GF-D8 (cell line): ENCODE measurements at places on chromosomes 2 and 18.

- DNase-seq = no peak
Observed at GRCh38 chr2:226916669-226917068, 80.8 kb downstream of the RHBDD1 start.

DNA sequence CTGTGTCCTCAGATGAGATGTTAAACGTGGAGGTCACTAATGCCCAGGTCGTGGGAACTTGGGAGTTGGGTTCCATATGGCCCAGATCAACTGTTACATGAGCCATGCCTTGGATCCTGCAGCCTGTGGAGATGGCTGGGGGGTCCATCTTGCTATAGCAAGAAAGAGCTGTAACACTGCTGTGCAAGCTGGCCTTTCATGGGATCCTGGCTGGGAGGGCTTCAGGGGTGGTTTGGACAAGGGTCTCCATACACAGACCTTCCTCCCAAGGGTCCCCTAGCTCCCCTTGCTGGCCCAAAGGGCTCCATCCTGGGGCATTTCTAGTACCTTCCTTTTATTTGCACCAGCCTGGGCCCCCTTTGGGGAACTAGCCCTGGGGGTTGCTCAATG, 337.7 kb downstream of the DYSF start:
- no peak for DNase-seq

DNA sequence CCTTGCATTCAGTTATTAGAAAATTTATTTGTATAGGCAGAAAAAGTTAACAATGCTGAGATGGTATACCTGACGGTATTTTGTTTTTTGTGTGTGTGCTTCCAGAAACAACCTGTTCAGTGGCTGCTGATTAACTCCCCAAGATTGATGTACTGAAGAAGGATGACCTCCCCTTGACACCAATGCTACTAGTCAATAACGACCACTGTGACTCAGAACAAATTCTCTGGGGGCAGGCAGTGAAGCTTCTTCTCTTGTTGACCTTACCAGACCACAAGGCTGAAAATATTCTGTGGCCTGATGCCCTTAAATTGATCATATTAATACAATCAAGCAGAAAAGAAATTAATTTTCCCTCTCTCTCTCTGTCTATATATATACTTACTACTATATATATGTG, 1182.9 kb upstream of the CRIM1 start:
- DNase-seq = no peak

GRCh38 chr2:227827143-227827542, 13.5 kb downstream of the CCL20 start:
- DNase-seq = no peak

DNA sequence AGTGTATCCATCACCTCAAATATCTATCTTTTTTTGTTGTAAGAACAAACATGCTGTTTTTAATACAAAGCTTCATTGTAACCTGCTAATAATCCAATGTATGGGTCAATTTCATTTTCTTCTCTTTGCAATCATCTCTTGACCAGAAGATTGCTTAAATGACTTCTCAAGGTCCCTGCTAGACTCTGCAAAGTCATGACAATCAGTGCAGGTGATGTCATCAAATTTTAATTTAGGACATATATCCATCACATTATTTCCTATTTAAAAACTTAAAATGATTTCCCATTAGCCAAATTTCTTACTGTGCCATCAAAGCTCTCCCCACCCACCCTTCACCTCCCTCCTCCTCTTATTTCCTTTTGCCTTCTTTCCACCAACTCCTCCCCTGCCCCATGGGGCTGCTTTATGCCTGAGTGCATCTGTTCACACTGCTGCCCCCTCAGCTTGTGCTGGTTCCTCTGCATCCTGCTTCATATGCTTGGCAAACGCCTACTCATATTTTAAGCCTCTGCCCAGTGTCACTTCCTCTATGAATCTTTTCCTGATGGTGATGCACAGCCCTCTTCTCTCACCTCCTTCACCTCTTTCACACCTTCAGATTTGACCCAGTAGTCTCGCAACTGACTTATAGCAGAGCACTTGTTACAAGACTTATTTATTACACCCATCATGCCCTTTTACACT, 20.3 kb downstream of the PLEK start:
- peak; percentile 12 for DNase-seq

- no peak for DNase-seq
Observed at GRCh38 chr2:128291161-128291843, 27.4 kb downstream of the HS6ST1 start.

DNA sequence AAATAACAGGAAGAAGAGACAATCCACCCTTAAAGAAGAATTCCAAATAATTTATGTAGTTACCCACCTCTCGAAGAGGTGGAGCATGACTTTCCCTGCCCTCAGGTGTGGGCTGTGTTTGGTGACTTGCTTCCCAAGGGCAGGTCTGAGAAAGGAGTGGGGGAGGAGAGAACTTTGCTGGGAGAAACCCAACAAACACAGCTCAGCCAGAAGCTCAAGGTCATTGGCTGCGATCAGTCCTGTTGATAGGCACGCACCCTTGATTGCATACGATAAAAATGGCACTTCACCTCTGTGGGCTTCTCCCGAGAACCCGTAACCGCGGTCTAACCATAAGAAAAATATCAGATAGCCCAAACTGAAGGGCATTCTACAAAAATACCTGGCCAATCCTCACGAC, 157.5 kb upstream of the ID2 start:
- DNase-seq = no peak

GRCh38 chr2:216696751-216697560, 1.6 kb upstream of the IGFBP5 start:
- DNase-seq = no peak

- no peak for DNase-seq
Observed at GRCh38 chr2:172680436-172681068, 55.1 kb upstream of the RAPGEF4 start.

GRCh38 chr2:150247481-150247880, 240.0 kb downstream of the RND3 start:
- no peak for DNase-seq

DNA sequence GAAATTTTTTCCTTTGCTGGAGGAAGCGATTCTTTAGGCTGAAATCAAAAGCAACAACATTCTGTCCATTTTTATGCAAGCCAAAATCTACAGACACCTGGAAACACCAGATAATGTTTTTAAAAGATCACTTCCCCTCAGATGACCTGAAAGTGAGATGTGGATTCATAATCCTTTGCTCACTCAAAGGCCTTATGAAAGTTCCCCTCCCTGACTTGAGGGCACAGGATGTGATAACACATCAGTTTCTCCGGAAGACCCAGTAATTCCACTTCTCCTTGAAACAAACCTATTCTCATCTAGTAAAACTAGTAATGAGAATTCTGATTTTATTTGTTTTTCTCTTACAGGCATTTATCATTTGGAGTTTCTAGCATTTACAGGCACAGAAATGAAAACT, 218.3 kb upstream of the RND3 start:
- no peak for DNase-seq

DNA sequence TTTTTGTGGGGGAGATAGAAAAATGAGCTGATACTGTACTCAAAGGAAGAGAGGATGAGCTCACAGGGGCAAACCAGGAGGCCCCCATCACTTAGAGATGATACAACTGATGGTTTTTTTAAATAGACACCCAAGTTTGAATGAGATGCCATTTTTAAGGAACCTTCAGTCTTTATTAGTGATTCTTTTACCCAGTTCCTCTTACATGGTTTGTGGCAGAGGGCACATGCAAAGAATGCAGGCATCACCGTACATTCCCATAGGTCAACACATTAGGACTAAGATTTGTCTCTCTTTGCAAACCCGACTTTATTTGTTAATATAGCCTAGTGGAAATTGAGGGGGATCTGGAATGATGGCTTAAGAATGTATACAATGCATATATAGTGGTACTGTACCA, 250.9 kb downstream of the ASXL3 start:
- no peak for DNase-seq

- DNase-seq = no peak
Observed at GRCh38 chr2:48092846-48093803, 186.8 kb upstream of the FBXO11 start.

- no peak for DNase-seq
Observed at GRCh38 chr2:44895061-44895460, 46.4 kb upstream of the SIX3 start.

DNA sequence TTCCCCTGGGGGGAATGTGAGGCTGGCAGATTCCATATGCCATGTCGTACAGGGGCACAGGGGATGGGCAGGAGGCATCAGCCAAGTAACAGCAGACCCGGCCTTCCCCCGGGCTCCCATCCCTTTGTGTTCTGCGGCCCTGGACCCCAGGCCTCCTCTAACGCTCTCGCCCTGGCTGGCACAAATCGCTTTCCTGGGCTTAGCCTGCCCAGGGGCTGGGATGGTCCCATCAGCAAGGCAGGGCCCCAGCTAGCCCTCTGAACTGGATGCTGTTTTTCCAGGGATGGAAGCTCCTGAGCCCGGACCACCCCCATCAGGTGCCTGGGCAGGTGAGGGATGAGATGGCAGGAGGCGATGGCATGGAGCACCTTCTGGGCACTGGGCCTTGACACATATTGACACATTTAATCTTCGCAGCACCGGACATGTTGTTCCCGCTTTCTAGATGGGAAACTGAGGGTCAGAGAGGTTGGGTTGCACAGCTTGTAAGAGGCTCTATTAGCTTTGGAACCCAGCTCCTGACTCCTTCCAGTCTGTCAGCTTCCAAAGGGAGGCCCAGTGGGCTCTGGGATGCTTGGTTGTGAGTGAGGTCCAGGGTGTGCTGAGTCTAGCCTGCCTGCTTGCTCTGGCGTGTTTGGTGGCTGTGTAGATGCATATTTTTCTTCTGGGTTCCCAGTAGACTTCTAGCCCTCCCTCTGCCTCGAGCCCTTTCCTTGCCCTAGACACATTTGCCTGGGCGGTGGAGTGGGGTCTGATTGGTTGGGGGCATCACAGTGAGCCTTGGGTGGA, 40.3 kb downstream of the GLI2 start:
- no peak for DNase-seq

DNA sequence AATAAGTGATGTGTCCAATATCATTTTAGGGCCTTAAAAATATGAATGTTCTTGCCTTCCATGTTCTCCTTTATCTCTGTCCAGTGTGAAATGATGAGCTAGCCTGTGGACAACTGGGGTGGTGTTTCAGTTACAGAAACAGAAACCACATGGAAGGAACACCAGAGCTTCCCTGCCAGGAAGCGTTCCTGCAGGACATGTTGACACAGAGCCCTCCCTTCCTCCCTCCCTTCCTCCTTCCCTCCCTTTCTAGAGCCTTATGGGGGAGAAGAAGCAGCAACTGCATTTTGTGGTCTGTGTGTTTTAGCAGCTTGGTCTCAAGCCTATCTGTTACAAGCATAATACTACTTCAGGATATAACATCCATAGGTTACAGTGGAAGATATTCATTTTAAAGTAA, 539.7 kb upstream of the NETO1 start:
- no peak for DNase-seq

DNA sequence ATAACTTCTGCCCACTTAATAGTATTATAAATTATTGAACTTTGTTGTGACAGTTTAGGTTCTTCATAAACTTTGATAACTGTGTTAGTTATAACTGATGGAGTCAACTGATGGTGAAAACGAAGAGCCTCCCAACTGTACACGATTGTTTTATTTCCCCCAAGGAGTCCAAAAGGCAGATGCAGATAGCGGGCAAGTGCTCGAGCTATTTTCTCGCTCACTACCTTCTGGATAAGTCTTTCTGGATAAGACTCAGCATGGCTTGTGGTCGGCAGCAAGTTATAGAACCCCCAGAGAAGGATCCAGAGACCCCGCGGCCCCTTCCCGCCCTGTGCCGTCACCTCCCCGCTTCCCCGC, 517 bp downstream of the GCFC2 start:
- DNase-seq = peak; percentile 47

- no peak for DNase-seq
Observed at GRCh38 chr2:30266051-30266621, 34.8 kb downstream of the LBH start.

GRCh38 chr2:204452464-204453023, 92.7 kb upstream of the PARD3B start:
- no peak for DNase-seq

DNA sequence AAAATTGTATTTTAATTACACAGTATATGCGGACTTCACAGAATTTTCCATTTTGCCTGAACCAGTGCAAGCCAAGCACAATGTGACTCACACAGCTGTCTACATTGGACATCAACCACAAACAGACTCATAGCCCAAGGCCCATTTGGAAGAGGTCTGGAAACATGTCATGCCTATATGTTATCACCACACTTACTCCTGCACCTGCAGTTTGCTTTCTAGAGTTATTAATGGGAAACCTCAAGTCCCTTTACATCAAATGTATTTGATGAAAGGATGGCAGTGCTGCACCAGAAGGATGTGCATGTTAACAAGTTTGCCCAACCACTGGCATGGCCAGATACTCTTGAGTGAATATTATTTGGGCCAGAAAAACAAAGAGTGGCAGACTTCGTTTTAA, 548.9 kb upstream of the CDH2 start:
- DNase-seq = no peak

DNA sequence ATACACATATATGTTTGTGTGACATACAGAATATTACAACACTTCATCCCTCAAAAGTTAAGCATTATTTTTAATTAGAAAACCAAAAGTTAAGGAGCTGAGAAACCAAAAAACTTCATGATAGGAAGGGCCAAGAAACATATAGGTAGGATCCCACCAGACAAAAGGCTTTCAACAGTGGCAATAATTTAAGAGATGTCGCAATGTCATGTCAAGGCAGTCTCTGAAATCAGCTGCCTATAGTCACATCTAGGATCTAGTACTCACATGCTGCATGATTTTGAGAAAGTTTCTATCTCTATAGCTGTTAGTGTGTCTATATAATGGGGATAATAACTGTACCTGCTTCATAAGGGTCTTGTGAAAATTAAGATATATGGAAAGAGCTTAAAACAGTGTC, 72.7 kb downstream of the SPIRE1 start:
- DNase-seq = no peak

DNA sequence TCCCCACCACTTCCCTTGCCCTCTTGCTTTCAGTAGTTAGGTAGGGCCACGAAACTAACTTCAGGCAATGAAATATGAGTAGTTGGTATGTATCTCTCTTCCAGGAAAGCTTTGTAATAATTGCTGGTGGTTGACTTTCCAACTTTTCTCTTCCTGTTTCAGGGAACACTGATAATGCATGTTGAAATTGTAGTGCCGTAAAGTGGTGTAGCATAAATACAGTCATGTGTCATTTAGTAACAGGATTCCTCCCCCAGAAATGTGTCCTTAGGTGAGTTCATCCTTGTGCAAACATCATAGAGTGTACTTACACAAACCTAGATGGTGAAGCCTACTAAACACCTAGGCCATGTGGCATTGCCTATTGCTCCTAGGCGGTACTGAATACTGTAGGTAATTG, 429.2 kb downstream of the PID1 start:
- DNase-seq = no peak

- no peak for DNase-seq
Observed at GRCh38 chr2:46800625-46801349, 114.8 kb downstream of the MCFD2 start.

DNA sequence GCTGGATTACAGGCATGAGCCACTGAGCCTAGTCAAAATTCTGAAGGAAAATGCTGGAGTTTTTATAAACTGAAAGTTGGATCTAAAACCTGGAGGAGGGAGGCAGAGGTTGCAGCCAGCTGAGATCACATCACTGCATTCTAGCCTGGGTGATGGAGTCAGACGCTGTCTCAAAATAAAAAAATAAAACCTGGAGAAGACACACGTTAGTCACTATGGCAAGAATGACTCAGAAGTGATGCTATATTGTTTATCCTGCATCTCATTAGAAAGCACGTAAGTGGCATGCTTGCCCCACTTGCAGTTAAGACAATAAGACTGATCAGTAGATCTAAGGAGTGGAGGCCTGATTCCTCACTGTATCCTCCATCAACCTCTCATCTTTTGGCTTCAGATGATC, 106.6 kb upstream of the STON1 start:
- no peak for DNase-seq
